ENCODE measurements at places on chromosomes 1 and 21.

DNA sequence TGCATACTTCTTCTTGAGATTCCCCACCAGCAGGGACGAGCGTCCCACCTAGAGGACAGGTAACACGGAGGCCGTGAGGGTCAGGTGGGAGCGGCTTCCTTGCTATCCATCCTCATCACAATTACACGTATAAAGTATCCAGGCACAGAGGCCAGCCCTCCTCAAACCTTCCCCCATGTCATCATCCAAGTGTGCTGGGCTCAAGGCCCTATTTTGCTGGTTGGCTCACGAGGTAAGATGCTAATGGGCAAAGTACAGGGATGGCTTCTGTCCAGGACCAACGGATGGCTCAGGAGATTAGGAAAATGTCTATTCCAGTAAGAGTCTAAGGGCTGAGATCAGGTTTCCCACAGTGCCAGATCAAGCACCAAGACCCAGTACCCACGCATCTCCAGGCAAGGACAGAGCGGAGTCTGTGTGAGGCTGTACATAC lies 11.5 kb upstream of the A3GALT2 start:
- no peak for DNase-seq

DNA sequence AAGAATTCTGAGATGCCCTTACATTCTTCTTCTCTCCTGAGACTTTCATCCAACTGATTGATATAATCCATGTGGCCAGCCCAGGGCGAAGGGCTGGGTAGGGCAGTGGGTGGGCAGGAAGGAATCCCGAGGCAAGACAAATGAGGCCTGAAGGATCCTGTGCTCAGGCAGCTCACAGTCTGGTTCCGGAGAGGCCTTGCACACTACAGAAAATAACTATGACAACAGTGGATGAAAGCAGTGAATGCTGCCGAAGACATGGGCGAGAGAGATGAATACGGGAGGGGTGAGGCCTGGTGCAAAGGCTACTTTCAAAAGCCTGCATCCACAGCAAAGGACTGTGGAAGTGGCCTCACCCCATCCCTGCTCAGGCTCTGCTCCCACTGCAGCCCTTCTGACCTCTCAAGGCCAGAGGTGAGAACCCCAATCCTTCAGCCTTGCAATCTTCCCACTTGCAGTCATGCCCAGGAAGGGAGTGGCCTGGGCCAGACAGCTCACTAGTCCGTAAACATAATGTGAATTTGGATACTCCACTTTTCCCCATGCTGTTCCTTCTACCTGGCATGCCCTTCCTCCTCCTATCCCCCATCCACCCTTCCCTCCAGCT lies 183.7 kb upstream of the EDN2 start:
- no peak for DNase-seq

DNA sequence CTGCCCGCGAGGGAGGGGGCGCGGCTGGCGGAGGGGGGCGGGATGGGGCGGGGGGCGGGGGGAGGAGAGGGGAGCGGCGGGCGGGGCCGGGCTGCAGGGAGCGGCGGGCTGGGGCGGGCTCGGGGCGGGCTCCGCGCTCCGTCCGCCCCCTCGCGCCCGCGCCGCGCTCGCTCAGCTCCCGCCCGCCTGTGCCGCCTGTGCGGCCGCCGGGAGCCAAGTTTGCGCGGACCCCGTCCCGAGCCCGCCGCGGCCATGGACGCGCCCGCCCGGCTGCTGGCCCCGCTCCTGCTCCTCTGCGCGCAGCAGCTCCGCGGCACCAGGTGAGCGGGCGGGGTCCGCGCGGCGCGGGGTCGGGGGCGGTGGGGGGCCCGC lies at the start of gene GABRD:
TSS of gene GABRD (plus strand) at position 174 of the 372 bp plus-strand sequence. CDS start at position 253, 79 bp downstream.
- no peak for DNase-seq

GRCh38 chr1:39084191-39084590 lies 58.0 kb downstream of the NDUFS5 start:
- DNase-seq = no peak

DNA sequence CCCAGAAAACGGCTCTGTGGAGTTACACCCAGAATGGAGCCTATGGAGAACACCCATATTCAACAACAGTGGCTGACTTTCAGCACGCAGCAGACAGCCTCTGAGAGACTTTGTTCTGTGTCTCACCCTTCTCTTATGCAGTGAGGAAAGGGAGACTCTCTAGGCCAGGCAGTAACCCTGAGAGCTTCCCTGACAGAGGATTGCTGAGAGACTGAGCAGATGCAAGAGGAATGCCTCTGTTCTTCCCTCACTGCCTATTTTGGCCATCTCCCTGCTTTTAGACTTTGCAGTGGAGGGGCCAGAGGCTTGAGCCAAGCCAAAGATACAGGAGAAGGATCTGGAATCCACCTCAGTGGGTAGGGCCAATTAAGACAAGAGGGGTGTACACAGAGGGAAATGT lies 41.8 kb upstream of the SLC16A1 start:
- no peak for DNase-seq

DNA sequence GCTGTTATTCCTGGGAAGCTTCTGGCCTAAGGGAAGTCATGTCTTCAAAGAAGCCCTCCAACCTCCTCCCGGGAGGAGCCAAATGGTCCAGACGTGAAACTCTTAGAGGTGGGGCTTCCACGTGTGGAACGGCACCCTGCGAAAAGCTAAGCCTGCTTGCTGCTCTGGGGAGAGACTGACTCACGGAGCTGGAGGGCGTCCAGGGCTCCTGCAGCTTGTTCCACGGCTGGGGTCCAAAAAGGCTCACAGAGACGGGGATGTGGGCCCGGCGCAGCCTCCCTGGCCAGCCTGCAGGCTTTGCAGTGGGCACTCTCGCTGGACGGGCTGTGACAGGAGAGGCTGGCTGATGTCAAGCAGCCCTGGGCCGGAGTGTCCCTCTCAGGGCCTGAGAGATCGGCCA lies 105.1 kb downstream of the COLGALT2 start:
- no peak for DNase-seq

GRCh38 chr1:210754878-210755665 lies 378.9 kb downstream of the KCNH1 start:
- DNase-seq = no peak

GRCh38 chr1:146039844-146040194 lies 18.3 kb upstream of the HJV start:
- DNase-seq = no peak

DNA sequence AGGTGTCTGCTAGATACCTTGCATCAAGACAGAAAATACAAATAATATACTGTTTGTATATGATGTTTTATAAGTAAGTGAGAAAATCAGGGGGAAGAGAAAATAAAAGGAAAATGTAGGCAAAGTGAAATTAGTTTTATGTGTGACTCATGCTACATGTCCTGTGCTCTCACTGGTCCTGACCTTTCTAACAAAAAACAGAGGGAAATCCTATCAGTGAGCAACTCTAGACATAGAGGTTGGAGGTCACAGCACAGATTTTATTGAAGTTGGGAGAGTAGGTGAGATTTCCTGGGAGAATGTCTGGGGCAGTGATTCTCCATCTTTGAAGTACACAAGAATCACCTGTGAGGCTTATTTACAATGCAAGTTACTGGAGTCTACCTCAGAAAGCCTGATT lies 9.5 kb downstream of the SCCPDH start:
- no peak for DNase-seq

GRCh38 chr21:14684071-14684470 lies 138.0 kb upstream of the SAMSN1 start:
- DNase-seq = no peak

DNA sequence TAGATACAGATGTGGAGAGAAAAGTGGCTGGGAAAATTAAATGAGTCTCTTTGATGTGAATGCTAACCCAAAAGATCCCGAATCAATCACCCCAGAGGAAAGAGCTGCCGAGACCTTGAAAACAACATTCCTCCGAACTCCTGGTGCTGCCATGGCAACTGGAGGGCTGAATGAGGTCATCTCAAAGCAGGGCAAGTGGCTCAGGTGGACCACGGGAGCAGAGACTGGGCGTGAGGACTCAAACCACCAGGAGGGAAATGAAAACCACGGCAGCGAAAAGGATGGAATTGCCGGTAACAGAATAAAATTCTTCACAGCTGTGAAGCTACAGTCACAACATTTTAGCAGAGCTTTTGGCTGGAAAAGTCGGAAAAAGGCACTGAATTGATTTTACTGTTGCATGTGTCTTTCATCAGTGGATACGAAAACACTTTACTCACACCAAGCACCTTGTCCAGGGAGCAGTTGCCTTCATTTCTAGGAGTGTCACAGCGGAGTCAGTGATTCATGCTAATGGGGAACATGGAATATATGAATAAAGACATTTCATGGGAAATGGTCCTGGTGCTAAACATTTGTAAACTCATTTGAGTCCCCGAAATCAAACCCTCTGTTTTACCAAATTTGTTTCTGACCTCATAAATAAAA lies 23.2 kb upstream of the BECN2 start:
- no peak for DNase-seq

- no peak for DNase-seq
Observed at GRCh38 chr1:54542962-54543539, 5.0 kb upstream of the ACOT11 start.

DNA sequence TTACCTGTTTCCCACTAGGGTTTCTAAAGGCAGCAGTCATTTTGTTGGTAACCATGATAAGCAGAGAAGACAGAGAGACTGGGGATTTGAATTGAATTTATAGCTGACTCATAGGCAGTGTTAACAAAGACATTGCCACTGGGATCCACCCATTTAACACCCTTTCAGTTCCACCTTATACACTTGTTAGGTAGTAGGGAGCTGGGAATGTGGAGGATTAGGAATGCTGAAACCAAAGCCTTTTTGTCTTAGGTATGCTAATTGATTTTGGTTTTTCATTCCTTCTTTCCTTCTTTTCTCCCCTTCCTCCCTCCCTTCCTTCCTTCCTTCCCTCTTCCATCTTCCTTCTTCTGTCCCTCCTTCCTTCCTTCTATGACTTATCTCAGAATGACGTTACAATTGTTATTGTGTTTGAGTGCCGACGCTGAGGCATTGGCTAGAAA lies 7.5 kb upstream of the EVI5 start:
- no peak for DNase-seq

GRCh38 chr1:43990271-43991199 lies 864 bp upstream of the CCDC24 start:
- no peak for DNase-seq

DNA sequence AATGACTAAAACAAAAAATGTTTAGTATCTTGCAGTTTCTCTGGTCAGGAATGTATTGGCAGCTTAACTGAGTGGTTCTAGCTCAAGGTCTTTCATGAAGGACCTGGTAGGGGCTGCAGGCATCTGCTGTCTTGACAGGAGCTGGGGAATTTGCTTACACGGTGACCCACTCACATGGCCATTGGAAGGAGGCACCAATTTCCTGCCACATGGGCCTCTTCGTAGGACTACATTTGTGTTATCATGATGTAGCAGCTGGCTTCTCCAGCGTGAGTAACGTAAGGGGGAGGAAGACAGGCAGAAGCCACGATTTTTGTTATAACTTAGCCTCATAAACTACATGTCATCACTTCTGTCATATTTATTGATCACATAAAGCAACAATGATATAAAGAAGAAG lies 376.3 kb downstream of the AMY1C start:
- no peak for DNase-seq

- no peak for DNase-seq
Observed at GRCh38 chr1:145758575-145758974, 39.3 kb downstream of the CD160 start.

DNA sequence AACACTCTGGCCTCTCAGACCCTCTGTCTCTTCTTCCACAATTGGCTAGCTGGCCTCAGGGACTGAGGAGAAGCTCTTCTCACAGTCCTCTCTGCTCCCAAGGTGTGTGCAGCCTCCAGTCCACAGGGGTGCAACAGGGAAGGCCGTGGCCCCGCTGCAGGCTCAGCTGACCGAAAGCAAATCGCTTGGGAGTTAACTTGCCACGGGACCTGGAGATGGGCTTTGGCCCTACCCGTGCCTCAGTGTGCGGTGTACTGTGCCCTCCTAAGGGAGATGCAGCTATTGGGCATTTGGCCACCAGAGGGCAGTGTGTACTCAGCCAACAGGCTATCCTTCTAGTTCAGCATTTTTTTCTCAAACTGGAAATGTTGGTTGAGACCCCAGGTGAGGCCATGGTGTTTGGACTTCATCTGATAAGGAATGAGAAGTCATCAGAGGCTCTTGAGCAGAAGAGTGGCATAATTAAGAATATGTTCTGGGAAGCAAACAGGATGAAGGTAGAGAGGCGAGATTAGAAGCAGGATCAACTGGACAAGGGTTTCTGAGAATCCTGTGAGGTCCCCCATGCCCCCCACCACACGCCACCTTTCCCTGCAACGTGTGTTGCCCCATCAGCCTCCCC lies 42.5 kb upstream of the TMEM125 start:
- DNase-seq = peak; percentile 64

- no peak for DNase-seq
Observed at GRCh38 chr1:184539580-184539979, 152.8 kb downstream of the C1orf21 start.

GRCh38 chr21:26297851-26298250 lies 127.3 kb upstream of the APP start:
- DNase-seq = no peak

GRCh38 chr1:204145033-204145504 lies 6.8 kb downstream of the ETNK2 start:
- no peak for DNase-seq

DNA sequence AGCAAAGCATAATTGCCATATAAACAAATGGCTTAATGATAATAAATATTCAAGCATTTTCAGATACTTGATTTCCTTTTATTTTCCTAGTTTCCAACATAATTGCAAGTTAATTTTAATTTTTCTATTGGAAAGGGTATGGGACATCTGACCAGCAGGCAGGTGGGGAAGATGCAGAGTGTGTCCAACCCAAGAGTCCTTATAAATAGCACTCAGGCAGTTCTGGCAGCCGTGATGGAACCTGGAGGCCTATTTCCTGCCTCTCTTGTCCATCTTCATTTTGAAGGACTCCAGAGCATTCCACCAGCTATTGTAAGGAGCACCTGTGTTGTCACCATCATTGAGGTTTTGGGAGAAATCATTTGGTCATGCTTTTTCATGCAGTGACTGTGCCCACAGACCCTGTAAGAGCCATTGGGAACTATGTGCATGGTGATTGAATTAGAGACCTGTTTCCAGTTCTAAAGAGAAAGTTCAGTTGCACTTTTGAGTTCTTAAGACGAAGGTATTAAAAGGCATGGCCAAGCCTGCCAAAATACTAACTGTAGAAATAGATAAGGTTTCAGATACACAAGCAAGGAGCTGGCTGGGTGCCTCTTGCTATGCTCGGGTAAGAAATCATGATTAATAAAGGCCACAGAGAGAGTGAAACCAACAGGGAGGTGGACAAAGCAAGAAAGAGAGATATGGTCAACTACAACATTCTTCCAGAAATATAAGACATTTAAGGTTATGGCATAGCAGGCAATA lies 92.3 kb downstream of the SPATA46 start:
- no peak for DNase-seq
